ENCODE measurements at places on chromosomes 12 and 14.

DNA sequence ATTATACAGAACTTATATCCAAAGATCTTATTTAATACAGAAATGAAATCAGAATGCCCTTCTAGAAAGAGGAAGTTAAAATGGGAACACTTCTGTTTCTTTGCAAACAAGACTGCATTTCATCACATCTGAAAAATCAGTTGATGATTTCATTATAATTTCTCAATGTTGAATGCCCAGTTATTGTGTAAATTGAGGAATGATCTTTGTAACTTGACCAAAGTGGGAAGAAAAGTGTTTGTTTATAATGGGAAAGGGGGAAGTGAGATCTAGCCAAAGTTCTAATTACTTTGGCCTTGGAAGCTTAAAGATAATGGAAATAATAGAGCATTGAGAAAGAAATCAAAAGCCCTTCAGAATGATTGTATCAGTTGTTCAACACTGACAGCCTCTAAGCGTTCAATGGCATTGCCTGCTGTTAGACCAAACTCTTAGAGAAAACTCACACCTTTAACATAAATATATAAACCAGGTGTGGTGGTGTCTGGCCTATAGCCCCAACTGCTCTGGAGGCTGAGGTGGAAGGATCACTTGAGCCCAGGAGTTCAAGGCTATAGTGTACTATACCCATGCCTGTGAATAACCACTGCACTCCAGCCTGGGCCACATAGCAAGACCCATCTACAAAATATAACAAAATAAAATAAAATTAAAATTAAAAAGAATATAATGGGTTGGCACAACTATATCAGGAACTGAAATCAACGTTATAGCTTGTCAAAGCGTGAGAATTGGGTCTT, 9.9 kb upstream of the LYZ start:
- no peak for DNase-seq

DNA sequence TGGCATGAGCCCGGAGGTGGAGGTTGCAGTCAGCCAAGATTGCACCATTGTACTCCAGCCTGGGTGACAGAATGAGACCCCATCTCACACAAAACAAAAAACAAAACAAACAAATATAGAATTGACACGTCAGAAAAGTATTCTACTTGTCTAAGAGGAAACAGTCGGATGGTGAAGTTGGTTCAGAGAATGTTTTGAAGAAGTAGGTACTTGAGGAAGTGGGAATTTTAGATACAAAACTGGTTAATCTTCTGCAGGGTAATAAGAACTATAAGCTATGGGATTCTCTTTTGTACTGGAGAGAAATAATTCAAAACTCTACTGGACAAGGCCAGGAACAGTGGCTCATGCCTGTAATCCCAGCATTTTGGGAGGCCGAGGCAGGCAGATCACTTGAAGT, 14.6 kb upstream of the TCTN1 start:
- DNase-seq = no peak

GRCh38 chr14:93299416-93299815, 33.4 kb downstream of the BTBD7 start:
- DNase-seq = no peak

- no peak for DNase-seq
These were observed 359.8 kb downstream of the EGLN3 start for GRCh38 chr14:33590891-33591630.

- DNase-seq = no peak
These were observed 5.6 kb downstream of the ERH start for GRCh38 chr14:69392481-69392880.

DNA sequence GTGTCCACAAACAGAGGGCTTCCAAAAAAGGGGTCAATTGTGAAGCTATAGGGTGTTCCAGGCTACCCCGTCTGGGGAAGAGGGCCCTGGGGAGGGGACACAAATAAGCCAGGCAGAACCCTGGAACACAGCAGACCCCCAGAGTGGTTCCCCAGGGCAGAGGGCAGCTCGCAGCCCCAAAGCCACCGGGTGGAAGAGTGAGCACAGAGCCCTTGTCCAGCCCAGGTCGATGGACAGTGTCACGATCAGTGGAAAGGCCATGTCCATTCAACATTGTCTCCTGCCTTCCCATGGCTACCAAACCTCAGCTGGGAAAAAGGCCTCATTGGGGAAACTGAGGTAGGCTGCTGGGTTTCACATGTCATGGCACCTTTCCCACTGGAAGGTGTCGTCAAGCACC, 131.4 kb downstream of the DICER1 start:
- DNase-seq = no peak

GRCh38 chr12:5780536-5780935, 164.5 kb downstream of the ANO2 start:
- no peak for DNase-seq

- no peak for DNase-seq
These were observed 2.6 kb downstream of the IRAK3 start for GRCh38 chr12:66191547-66192126.

- DNase-seq = no peak
These were observed 15.4 kb upstream of the PAPLN start for GRCh38 chr14:73221945-73222344.

DNA sequence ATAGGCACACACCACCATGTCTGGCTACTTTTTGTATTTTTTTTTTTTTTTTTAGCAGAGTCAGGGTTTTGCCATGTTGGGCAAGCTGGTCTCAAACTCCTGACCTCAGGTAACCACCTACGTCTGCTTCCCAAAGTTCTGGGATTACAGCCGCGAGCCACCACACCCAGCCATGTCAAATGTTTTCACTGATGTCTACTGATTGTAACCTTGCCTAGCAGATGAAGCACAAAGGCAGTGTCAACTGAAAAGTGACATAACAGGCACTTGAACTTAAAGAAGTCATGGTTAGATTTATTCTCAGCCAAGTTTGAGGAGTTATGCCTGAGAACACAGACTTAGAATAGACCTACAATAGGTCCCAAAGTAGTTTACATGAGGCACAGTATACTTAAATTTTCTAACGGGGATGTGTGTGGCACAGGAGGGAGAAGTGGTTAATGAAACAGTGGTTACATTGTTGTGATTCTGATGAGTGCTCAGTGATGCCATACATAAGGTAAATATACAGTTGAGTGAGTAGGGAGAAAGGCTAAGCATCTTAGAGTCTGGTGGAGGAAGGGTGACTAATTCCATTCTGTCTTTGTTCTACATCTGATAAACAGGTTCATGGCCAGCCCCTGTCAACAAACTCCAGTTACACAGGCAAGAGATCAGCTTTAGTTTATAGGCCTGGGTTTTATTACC, 12.6 kb upstream of the RNASE4 start:
- no peak for DNase-seq

DNA sequence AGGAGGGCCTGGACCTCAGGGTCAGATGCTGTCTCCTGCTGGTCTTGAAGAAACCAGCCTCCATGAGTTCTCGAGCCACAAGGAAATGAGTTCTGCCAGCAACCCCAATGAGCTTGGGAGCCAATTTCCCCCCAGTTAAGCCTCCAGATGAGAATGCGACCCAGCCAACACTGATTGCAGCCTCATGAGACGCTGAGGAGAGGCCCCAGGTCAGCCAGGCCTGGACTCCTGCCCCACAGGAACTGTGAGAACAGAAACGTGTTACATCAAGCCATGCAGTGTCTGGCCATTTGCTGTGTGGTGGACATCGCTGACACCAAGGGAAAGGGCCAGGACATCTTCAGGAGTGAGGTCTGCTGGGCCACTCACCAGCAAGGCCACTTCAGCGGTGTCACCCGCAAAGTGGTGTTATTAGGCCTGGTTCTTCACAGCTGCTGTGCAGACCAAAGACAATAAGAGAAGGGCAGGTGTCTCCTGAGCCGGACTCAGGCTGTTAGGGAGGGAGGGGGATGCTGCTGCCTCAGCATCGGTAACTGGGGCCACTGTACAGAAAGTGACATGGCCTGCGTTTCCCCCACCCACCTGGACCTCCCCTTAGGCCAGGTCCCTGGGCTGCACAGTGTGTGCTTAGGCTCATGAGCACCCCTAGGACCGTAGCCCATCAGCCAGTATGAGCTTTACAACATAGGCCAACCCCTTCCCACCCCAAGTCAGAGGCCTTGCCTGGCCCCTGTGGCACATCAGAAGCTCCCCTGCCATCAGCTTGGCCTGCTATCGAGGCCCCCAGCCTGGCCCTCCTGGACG, 272.4 kb upstream of the RTL1 start:
- DNase-seq = no peak

DNA sequence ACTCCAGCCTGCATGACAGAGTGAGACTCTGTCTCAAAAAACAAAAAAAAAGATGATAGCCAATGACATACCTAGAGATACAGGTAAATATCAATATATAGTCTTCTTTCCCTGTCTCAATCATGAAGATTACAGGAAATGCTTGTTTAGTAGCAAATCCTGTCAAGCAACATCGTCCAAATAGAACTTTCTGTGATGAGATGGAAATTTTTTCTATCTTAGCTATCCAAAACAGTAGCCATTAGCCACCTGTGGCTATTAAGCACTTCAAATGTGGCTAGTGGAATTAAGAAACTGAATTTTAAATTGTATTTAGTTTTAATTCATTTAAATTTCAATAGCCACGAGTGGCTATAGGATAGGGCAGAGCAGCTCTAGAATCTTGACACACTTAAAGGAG, 33.2 kb upstream of the RIC8B start:
- no peak for DNase-seq

- DNase-seq = no peak
These were observed 99.6 kb downstream of the SLC38A6 start for GRCh38 chr14:61080591-61081010.

DNA sequence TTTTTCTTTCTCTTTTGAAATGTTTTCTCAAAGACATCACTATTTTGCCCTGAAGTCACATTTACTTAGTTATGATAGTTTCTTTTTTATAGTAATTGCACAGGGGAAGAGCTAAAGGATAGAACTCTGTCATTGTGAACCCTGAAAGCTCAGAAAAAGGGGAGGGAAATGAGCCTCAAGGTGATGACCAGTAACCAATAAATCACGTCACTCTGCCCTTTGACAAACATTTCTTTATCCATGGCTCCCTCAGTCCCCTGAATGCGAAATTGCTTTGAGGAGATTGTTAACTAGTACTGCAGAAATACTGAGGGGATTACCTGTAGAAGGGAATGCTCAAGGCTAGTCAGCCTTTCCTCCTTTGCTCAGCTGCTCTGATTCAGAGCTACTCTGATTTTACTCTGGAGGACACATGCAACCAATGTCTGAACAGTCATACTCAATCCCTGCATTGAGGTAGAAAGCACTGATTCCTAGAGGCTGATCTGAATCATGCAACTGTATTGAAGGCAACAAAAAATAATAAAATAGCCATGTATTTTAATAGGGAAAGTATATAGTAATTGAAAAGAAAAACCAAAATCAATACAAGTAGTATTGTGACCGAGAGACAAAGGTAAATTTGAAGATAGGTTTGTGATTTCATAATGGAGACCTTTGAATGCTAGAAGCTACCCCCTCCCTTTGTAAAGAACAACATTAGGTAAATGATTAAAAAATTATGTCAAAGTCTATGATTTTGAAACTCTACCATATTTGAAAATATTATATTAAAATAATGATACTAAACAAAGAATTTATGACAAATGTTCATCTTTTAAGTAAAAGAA, 24.7 kb downstream of the SLCO1B1 start:
- no peak for DNase-seq

GRCh38 chr14:90523544-90523943, 126.7 kb downstream of the CALM1 start:
- DNase-seq = no peak

GRCh38 chr12:102990419-102990818, 32.9 kb downstream of the ASCL1 start:
- no peak for DNase-seq
